MCF 10A (cell line): ENCODE measurements at places on chromosomes 5 and 9. TPM values are rescaled to one million over a fixed set of nuclear protein-coding genes. Genes with fewer than 3 reads are reported as not detected.

The RFESD gene
- 4.2 and 5.9 TPM in 2 replicates for total RNA-seq

The RANBP17 gene
- total RNA-seq, result 19.0 and 25.8 TPM in 2 replicates

The ADAMTS13 gene
- 4.1 and 6.1 TPM in 2 replicates for total RNA-seq

The SLC45A2 gene
- total RNA-seq, result not detected in 2 replicates

The ADAMTS6 gene
- total RNA-seq, result 17.8 and 19.5 TPM in 2 replicates

The ADAM19 gene
- total RNA-seq, result 0.47 and 0.96 TPM in 2 replicates

GRCh38 chr5:157485811-157486210 is 25.8 kb downstream of the NIPAL4 start:
- H3K27ac ChIP-seq, result no peak overlapping the region
- H3K4me3 ChIP-seq, result no peak overlapping the region
- DNase-seq, result no peak

DNA sequence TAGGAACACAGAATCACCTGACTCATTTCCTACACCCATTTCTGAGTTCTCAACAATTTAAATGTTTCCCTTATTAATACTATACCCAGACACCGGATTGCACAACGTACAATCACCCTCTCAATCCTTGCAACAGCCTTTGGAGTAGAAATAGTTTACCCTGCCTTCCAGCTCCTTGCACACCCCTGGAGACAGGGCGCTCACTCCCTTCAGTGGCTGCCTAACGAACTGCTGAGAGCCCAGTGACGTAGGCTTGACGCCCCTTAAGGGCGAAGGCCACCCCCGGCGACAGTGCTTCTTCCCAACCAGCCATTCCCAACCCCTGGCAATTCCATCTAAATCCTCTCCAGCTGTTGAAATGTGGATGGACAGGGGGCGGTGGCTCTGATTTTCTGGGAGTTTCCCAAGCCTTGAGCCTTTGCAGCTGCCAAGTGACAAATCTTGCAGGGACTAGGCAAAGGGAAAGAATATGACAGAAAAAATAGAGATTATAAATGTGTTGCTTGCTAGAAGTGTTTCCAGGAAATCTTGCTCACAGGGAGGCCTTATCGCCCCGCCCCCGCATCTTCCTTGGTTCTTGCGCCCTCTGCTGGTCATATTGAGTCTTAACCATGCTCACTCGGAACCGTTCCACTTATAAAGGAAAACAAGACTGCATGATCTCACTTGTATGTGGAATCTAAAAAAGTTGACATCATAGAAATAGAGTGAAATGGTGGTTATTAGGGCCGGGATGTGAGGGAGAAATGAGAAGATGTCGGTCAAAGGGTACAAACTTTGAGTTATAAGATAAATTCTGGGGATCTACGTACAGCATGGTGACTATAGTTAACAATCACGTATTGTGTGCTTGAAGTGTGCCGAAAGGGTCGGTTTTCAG is 7.6 kb upstream of the BARX1 start:
- peak overlapping the region; percentile 2 for H3K27ac ChIP-seq
- no peak overlapping the region for H3K4me3 ChIP-seq
- H3K27me3 ChIP-seq, result no peaks in the 10 kb centered on the region
- DNase-seq, result peak; percentile 92

DNA sequence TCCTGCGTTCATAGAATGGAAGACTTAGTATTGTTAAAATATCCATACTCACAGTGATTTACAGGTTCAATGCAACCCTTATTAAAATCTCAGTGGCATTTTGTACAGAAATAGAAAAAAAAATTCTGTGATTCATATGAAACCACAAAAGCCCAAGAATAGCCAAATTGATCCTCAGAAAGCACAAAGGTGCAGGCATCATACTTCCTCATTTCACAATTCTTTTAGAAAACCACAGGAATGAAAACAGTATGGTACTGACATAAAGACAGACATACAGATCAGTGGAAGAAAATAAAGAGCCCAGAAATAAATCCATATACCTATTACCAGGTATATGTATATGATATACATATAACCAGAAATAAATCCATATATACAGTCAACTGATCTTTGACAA is 86.8 kb upstream of the MEGF10 start:
- peak; percentile 90 for DNase-seq
- no peaks in the 10 kb centered on the region for H3K36me3 ChIP-seq
- no peaks in the 10 kb centered on the region for H3K27me3 ChIP-seq
- H3K4me1 ChIP-seq, result peaks cover 25% of the 10 kb centered on the region
- H3K27ac ChIP-seq, result no peak overlapping the region

DNA sequence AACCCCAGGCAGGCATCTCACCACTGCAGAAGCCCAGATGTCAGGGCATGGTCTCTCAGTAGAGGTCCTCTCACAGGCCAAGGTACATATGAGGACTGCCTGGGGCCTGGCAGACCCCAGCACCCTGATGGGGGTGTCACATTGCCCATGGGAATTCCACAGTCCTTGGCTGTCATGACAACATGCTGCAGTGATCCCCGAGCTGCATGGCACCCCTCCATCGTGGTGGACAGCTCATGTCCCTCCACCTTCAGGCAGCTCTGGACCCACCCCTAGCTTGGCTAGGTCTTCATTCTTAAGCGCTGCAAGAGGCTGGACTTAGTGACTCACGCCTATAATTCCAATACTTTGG is 74.1 kb upstream of the LRRTM2 start:
- H3K27me3 ChIP-seq, result no peaks in the 10 kb centered on the region
- H3K36me3 ChIP-seq, result peaks cover 36% of the 10 kb centered on the region
- H3K4me3 ChIP-seq, result no peak overlapping the region
- H3K4me1 ChIP-seq, result no peaks in the 10 kb centered on the region

GRCh38 chr5:170181902-170182301 is 50.9 kb upstream of the C5orf58 start:
- H3K4me1 ChIP-seq, result no peaks in the 10 kb centered on the region
- no peaks in the 10 kb centered on the region for H3K27me3 ChIP-seq
- DNase-seq, result no peak
- no peaks in the 10 kb centered on the region for H3K36me3 ChIP-seq
- H3K27ac ChIP-seq, result no peak overlapping the region

GRCh38 chr9:99093492-99093791 is 11.5 kb upstream of the TGFBR1 start:
- DNase-seq, result no peak
- H3K36me3 ChIP-seq, result no peaks in the 10 kb centered on the region
- no peaks in the 10 kb centered on the region for H3K27me3 ChIP-seq
- H3K4me3 ChIP-seq, result no peak overlapping the region

GRCh38 chr5:147451193-147451592 is 58.7 kb downstream of the DPYSL3 start:
- no peaks in the 10 kb centered on the region for H3K36me3 ChIP-seq
- H3K27ac ChIP-seq, result no peak overlapping the region
- no peak overlapping the region for H3K4me3 ChIP-seq
- peaks cover 33% of the 10 kb centered on the region for H3K27me3 ChIP-seq
- H3K4me1 ChIP-seq, result peaks cover 10% of the 10 kb centered on the region

DNA sequence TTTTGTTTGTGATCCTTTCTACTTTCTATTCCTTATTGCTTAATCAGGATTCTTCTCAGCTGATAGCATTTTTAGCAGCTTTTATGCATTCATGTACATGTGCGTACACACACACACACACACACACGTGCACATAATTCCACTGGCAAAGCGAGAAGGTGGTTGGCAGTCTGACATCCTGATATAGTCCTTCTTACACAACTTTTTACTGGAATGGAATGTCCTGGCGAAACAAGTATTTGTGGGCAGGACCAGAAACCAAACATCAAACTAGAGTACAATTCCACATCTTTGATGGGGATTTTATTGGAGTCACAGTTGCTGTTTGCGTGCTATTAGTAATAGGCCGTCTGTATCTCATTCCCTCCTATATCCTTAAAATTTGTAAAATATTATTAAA is 356.5 kb downstream of the CCDC171 start:
- peaks cover 5% of the 10 kb centered on the region for H3K4me1 ChIP-seq
- H3K36me3 ChIP-seq, result no peaks in the 10 kb centered on the region
- no peak overlapping the region for H3K27ac ChIP-seq

DNA sequence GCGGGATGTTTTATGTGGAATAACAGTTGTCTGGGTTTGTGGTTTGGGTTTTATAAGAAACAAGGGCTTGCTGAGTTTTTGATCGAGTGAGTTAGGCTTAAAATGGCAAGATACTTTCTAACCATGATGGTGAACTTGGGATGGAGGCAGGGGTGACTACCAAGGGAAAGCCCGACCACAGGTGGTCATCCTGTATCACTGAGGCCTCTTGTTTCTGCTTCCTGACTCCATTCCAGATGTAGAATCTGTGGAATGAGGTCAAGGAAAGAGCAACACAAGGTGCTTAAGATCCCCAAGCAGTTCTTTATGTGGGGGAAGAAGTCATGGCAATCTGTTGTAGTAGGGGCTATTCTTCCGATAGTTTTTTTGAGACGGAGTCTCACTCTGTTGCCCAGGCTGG is 122.3 kb downstream of the GOLPH3 start:
- no peaks in the 10 kb centered on the region for H3K27me3 ChIP-seq
- peaks cover 7% of the 10 kb centered on the region for H3K4me1 ChIP-seq
- H3K36me3 ChIP-seq, result peaks cover 38% of the 10 kb centered on the region

DNA sequence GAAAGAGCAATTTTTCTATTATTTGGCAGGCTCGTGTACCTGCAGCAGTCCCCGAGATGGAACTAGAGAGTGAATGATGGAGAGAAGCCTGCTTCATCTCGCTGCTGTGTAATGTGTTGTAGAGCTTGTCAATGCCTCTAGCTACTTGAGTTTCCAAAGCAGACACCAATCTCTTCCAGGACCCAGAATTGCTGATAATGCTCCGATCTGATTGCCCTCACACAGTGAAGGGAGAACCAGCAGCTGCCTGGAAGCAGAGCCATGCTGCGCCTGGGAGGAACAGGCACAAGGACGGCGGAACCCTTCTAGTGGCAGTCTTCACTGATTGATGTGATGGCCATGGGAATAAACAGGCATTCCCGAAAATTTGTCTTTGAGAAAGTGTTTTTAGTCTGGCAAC is 288.0 kb downstream of the ICE1 start:
- DNase-seq, result no peak
- no peak overlapping the region for H3K27ac ChIP-seq
- no peaks in the 10 kb centered on the region for H3K27me3 ChIP-seq
- H3K36me3 ChIP-seq, result no peaks in the 10 kb centered on the region
- H3K4me3 ChIP-seq, result no peak overlapping the region
- no peaks in the 10 kb centered on the region for H3K4me1 ChIP-seq

GRCh38 chr9:112050544-112051475 is 124.3 kb downstream of the SUSD1 start:
- H3K27me3 ChIP-seq, result no peaks in the 10 kb centered on the region
- peak; percentile 89 for DNase-seq
- H3K4me3 ChIP-seq, result no peak overlapping the region
- H3K36me3 ChIP-seq, result no peaks in the 10 kb centered on the region
- peaks cover 35% of the 10 kb centered on the region for H3K4me1 ChIP-seq
- H3K27ac ChIP-seq, result no peak overlapping the region

- H3K4me3 ChIP-seq, result no peak overlapping the region
- no peaks in the 10 kb centered on the region for H3K36me3 ChIP-seq
- DNase-seq, result no peak
- no peaks in the 10 kb centered on the region for H3K27me3 ChIP-seq
- peaks cover 19% of the 10 kb centered on the region for H3K4me1 ChIP-seq
- H3K27ac ChIP-seq, result no peak overlapping the region
These were observed 63.1 kb downstream of the HSPA4 start for GRCh38 chr5:133114933-133115310.

GRCh38 chr9:130927995-130928900 is 10.8 kb downstream of the FIBCD1 start:
- H3K4me1 ChIP-seq, result peaks cover 6% of the 10 kb centered on the region
- H3K27ac ChIP-seq, result peak overlapping the region; percentile 84
- peak overlapping the region; percentile 29 for H3K4me3 ChIP-seq
- H3K27me3 ChIP-seq, result peaks cover 2% of the 10 kb centered on the region

DNA sequence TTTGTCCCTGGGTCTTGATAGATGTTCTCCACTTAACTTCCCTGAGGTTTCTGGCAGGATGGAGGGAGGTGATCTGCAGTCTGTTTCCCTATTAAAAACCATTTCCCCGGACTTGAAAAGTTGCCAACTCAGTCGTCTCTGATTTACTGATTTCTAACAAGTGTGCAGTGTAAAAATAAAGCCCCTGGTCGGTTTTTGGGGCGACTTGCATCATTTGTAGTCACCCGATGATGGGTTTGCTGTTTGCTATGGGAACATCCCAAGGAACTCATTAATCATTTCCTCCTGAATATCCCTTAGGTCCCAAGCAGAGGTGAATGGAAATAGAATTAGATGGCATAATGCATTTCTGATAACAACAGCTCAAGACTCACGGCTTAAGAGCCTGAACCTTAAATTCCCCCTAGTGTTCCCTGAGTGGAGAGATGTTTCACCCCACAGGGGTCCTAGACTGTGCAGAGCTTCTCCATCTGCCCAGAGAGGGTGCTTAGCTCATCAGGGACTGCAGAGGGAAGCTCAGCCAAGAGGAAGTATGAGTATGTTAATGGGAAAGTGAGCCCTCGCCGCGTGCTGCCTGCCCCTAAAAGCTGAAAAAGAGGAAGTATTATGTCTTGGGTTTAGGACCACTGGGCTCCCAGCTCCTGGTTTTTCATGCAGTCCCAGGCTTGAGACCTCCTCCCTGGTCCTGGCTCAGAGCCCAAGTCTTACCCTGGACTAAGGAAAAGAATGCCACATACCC is 115.1 kb upstream of the DAP start:
- H3K4me1 ChIP-seq, result peaks cover 6% of the 10 kb centered on the region
- no peak for DNase-seq
- H3K27me3 ChIP-seq, result peaks cover 64% of the 10 kb centered on the region
- no peak overlapping the region for H3K27ac ChIP-seq

DNA sequence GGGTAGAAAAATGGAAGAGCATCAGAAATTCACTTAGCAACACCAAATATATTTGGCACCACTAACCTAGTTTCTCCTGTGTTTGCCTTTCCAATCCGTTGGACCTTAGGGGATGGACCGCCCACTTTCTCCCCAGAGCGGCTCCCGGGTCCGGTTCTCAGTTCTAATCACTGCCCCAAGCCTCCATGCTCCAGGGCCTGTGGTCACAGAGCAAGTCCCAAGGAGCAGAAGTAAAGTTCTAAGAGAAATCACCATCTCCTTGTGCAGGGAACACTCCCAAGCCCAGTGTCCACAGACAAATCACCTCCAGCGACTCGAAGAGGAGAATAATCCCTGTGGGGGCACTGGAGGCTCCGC is 728 bp upstream of the SLC1A1 start:
- H3K4me1 ChIP-seq, result no peaks in the 10 kb centered on the region
- no peak for DNase-seq
- peak overlapping the region; percentile 73 for H3K4me3 ChIP-seq
- H3K27me3 ChIP-seq, result no peaks in the 10 kb centered on the region
- H3K36me3 ChIP-seq, result no peaks in the 10 kb centered on the region

DNA sequence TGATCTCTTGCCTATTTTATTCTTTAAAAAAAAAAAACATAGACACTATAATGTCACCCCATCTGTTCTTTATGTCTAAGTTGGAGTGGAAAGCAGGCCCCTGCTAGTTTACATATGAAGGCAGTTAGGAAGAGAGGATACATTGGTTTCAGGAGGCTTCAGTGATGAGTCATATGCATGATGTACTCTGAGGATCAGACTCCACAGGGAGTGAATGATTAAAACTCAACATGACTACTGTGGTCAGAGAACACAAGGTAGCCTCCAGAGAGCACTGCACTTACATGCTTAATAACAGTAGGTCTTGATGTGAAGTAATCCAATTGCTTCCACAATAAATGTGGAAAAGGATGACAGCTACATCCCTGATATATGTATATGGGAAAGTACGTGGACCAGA is 22.7 kb upstream of the FSTL4 start:
- peaks cover 50% of the 10 kb centered on the region for H3K27me3 ChIP-seq
- peak; percentile 55 for DNase-seq
- H3K4me3 ChIP-seq, result no peak overlapping the region
- H3K27ac ChIP-seq, result no peak overlapping the region

- H3K4me3 ChIP-seq, result no peak overlapping the region
- peak overlapping the region; percentile 80 for H3K27ac ChIP-seq
- DNase-seq, result no peak
- peaks cover 88% of the 10 kb centered on the region for H3K36me3 ChIP-seq
- H3K27me3 ChIP-seq, result no peaks in the 10 kb centered on the region
- H3K4me1 ChIP-seq, result peaks cover 41% of the 10 kb centered on the region
These were observed 34.1 kb downstream of the ETF1 start for GRCh38 chr5:138508958-138509357.

- H3K27me3 ChIP-seq, result no peaks in the 10 kb centered on the region
- peak; percentile 63 for DNase-seq
- H3K4me1 ChIP-seq, result peaks cover 26% of the 10 kb centered on the region
These were observed 66.4 kb upstream of the PLPP1 start for GRCh38 chr5:55601204-55601618.
